T47D (cell line): ENCODE measurements at places on chromosomes 3 and 15.

DNA sequence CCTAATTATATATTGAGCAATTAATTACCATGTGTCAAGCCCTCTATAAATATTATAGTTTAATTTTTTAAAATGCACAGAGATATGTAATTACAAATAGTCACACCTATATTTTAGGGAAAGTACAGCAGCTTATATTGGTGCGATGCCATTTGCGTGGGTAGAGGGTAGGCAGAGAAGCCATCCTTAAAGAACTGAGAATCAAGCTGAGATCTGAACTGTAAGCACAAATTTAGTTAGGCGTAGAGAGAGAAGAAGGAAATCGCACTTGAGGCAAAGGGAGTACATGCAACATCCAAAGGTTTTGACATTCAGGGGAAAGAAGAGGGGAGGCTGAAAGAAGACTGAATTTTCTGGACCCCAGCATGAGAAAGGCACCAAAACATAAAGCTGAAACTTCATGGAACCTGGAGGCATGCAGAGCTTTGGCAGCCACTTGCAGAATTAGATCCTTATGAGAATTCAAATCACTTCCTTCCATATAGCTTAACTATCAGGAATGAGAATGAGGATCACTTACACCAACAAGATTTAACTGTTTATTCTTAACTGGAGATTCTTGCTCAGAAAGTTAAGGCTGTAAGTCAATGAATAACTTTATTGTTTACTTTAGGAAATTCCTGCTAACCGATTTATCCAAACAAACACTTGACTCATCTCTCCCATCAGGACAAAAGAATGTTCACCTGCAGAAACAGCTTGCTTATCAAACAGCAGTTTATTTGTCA lies 114.3 kb downstream of the TGFBR2 start:
- DNase-seq, result no peak

- peak; percentile 76 for DNase-seq
Observed at GRCh38 chr3:37741644-37742043, 120.0 kb upstream of the CTDSPL start.

- no peak for DNase-seq
Observed at GRCh38 chr15:78987556-78988360, 42.9 kb upstream of the CTSH start.

DNA sequence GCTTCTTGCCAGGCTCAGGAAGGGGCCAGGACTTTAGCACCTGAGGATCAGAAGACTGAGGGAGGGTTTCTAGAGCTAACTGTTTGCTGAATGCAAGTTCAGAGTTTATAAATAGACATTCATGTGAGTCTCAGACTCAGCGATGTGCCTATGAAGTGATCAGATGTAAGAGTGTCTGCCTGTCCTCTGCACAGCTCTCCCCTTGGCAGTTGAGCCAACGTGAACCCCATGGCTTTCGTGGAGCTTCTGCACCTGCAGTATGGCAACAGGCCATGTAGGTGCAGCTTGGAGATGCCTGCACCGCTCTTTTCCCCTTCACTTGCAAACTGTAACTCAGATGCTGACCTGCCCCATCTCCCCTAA lies 141.9 kb downstream of the CHDH start:
- DNase-seq, result no peak

- no peak for DNase-seq
Observed at GRCh38 chr3:132682201-132682600, 22.1 kb downstream of the UBA5 start.

DNA sequence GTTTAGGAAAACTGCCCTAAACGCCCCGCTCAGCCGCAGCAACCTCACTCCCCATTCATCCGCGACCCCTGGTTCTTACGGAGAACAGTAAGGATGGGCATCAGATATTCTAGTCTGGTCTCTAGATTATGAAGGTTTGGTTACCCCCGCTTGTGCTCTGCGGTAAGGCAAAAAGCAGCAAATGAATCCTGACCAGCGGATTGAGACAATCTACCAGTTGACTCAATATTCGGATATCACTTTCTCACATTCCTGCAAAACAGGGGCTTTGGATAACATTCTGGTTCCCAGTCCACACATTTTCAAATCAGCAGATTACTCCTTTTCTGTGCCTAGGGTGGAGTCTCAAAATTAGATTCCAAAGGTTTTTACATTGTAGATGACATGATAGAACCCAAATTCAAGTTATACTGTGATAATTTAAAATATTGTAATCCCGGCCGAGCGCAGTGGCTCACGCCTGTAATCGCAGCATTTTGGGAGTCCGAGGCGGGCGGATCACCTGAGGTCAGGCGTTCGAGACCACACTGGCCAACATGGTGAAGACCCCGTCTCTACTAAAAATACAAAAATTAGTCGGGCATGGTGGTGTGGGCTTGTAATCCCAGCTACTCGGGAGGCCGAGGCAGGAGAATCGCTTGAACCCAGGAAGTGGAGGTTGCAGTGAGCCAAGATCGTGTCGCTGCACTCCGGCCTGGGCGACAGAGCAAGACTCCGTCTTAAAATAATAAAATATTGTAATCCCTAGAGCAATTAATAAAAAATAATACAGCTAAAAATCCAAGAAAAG lies 1.1 kb upstream of the CYFIP1 start:
- no peak for DNase-seq

GRCh38 chr15:22863356-22863755 lies 24.9 kb downstream of the NIPA2 start:
- DNase-seq, result no peak

DNA sequence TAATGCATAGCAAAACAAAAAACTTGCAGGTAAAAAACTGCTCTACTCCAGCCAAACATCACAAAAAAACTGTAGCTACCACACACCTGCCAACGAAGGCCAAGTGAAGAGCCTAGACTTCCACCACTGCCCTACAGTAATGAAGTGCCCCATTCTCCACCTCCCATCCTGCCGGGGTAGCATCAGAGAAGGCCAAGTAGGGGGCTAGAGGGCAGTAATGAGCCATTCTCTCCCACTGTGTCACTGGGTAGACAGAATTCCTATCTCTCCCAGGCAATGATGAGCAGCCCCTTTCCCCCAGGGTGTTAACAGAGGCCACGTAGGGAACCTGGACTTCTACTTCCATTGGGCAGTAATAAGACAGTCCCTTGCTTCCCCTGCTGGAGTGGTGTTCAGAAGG lies 9.5 kb downstream of the SEC22C start:
- no peak for DNase-seq

- no peak for DNase-seq
Observed at GRCh38 chr3:60703956-60704736, 547.1 kb downstream of the FHIT start.

DNA sequence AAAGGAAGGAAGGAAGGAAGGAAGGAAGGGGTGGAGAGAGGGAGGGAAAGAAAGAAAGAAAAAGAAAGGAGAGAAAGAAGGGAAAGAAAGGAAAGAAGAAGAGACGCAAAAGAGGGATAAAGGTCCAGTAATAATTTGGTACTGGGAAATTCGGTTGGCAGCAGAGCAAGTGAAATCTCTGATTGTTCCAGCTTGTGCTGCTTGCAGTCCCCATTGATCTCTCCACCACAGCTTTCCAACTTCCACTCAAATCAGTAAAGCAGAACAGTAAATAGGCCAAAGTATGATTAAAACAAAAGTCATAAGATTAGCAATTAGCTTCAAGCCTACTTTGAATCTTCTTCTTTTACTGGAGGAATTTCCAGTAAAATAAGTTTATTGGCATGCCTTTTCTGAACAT lies 357.2 kb downstream of the ROBO1 start:
- no peak for DNase-seq

GRCh38 chr3:114034787-114035545 lies 21.4 kb downstream of the CCDC191 start:
- no peak for DNase-seq

GRCh38 chr3:25801786-25802185 lies 11.9 kb downstream of the OXSM start:
- no peak for DNase-seq

GRCh38 chr15:97410897-97411575 lies 549.5 kb upstream of the ARRDC4 start:
- DNase-seq, result no peak

- DNase-seq, result peak; percentile 9
Observed at GRCh38 chr3:24521420-24522145, 26.9 kb upstream of the THRB start.

- DNase-seq, result no peak
Observed at GRCh38 chr3:184968115-184968514, 156.1 kb downstream of the VPS8 start.

GRCh38 chr15:67405208-67406191 lies 115.4 kb upstream of the C15orf61 start:
- no peak for DNase-seq

DNA sequence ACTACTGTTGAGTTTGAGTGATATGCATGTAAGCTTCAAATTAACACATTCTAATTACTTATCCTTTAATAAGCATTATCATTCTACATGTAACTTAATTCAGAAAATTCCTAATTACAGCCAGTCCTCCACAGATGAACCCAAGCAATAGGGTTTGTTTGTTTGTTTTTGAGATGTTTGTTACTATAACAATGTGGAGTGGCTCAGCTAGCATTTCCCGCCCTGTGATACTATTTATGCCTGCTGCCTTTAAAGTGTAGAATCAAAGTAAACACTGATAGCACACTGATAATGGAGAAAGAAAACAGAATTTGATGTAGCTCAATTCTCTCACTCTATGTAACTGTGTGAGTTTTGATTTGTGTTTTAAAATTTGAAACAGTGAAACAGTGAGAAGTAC lies 105.1 kb upstream of the IGF1R start:
- DNase-seq, result no peak

DNA sequence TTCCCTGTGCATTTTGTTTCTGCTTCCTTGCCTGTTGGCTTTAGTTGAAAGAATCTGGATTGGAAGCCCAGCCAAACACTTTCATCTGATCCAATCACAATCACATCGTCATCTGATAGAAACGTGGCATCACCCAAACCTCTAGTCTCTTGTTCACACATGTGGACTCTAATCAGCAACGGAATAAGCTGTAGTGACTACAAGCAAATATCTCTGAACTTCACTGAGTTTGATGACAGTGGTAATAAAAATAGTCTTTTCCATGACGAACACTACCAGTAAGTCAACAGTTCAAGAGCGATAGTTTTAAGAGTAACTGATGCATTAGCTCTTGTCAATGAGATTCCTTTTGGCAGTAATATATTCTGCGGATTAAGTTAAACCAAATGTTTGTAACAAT lies 22.8 kb upstream of the MECOM start:
- no peak for DNase-seq

DNA sequence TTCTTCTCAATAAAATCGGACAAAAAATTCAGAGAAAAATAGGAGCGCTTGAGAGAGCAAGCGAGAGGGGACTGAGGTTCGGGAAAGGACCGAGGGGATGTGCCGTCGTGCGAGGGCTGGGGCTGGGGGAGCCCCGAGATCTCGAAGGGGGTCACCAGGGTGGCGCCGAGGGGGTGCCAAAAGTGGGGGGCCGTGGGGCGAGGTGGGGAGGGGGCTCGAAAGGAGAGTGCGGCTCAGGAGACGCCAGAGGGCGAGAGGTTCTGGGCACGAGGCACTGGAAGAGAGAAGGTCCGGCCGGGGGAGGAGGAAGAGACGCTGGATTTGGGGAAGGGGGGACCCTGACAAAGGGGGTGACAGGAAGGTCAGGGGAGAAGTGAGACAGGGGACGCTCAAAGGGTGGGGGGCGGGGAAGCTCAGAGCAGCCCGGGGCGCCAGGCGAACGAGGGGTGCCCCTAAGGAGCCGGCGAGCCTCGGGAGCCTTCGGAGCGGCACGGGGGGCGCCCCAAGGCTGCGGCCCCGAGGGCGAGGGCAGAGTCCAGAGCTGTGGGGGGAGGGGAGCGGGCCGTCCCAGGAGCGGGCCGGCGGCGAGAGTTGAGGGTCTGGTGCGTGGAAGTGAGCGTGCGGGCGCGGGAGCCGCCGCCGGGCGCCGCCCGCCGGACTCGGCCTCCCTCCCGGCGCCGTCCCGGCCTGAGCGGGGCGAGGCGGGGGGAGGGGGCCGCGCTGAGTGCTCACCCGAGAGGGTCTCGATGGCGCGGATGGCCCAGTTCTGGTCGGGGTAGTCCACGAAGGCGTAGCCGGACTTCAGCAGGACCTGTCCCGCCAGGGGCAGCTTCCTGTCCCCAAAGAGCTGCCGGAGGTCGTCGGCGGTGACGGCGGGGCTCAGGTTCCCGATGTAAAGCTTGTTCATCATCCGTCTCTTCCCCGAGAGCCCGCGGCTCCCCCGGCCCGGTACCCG lies 514 bp downstream of the IGF2BP2 start:
- DNase-seq, result peak; percentile 78

- DNase-seq, result no peak
Observed at GRCh38 chr3:174266476-174266875, 592.7 kb upstream of the NAALADL2 start.

GRCh38 chr15:98398056-98398455 lies 250.3 kb upstream of the IGF1R start:
- no peak for DNase-seq
